ENCODE measurements at places on chromosomes 1 and 21.

DNA sequence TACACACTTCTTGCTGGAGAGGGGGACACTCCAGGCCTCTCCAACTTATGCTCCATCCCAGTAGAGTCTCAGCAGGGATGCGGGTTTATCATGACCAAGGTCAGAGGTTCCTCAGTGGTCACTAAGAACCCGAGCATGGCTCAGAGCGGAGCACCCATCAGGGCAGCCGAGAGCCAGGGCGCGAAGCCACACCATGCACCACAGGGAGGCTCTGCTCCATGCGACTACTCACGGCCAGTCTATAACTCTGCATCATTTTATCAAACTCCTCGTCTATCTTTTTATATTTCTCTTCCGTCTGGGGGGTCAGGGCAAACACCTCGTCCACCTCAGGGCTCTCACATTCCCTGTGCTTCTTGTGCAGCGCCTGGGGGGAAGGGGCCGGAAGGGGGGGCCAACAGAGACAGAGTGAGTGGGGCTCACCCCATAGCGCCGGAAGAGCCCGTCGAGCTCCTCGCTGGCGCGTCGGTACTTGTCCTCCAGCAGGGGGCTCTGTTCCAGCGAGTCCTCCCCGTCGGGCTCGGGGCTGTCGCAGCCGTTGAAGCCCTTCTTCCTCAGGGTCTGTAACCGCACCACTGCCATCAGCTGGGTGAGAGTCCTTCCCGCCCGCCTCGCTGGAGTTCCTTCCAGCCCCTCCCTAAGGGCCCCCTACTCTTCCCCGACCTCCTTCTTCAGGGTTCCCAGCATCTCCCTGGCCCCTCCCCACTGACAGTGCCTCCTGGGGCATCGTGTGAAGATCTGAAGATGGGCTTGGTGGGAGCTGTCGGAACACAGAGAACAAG is 20.0 kb downstream of the MEF2D start:
- DNase-seq, result no peak

DNA sequence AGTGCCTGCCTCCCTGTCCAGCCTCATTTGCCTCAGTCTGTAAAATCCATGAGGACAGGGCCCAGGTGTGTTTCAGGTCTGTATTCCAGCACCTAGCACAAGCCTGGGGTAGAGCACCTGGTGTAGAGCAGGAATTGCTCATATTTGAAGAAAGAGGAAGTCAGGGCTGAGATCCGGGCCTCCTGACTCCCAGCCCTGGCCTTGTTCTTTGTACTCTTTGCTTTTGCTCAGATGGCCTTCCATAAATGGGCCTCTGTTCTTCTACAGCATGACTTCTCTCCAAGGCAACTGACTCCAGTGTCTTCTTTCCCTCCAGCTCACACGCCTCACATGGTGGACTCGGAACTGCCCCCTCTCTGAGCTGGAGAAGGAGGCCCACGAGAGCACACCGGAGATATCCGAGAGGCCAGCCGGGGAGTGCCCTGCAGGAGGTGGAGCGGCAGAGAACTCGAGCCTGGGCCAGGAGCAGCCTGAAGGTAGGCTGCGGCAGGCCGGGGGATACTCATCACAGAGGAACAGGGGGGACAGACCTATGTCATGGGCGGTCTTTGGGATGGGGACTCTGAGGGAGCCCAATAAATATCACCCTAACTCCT is 19.7 kb downstream of the SLC5A9 start:
- no peak for DNase-seq

- peak; percentile 9 for DNase-seq
These were observed 116.6 kb upstream of the SYT6 start for GRCh38 chr1:114270282-114270681.

DNA sequence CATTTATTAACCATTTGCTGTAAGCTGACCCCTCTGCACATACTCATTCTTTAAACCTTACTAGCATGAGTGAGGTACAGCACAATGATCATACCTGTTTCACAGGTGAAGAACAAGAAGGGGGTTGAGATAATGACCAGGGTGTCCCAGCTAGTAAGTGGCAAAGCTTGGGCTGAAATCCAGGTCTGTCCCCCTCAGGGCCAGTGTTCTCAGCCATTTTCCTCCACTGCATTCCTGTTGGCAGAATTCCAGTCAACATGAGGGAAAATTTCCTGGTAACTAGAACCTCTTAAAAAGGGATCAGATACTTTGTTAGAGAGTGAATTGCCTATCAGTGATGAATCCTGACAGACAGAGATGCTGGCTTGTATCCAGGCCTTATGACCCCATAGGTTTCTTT is 48.1 kb downstream of the SPATA46 start:
- DNase-seq, result peak; percentile 20

GRCh38 chr1:198084241-198084908 is 72.4 kb upstream of the NEK7 start:
- DNase-seq, result no peak

GRCh38 chr1:147892731-147893214 is 9.8 kb upstream of the GJA8 start:
- DNase-seq, result peak; percentile 61

DNA sequence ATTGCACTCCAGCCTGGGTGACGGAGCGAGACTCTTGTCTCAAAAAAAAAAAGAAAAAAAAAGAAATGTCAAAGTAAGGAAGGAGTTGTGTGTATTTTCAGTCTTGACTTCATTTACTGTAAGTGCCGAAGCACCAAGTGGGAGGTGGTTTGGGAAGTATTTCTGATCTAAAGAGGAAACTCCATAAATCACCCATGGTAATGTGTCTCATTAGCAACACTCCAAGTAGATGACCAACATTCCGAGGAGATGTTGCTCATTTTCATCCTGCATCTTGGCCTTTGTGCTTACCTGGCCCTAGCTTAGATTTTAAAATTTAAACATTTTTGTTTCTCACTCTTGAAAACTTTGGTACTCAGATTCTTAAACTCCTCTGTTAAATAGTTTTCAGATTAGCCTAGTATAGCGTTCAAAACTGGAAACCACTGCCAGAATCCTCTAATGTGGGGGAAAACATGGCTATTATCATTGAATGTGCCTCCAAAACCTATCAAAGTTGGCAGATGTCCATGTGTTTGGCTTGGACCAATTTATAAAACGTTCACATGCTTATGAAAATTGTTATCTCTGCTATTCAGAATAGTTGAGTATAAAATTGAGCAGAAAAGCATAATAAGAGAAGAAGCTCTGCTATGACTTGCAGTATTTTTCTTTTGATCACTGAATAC is 110.4 kb downstream of the NFIA start:
- DNase-seq, result no peak

DNA sequence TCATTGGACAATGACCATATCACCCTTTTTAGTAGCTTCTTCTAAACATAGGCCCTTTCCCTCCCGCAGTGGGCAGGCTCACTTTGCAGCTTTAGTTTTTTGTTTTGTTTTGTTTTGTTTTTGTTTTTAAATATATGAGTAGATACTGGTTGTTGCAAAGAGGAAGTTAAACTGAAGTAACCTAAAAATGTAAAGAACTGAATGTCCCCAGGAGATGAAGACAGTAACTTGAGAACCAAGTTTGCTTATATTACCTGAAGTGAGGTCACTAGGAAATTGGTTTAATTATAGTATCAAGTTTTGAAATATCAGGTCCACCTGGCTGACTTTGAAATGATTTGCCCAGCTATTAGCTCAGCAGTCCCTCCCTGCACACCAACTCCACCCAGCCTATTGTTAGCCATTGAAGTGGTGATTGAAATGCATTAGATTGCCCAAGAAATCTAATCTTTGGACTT is 18.2 kb downstream of the SMAP2 start:
- DNase-seq, result no peak

Measured in renal cortical epithelial cell (primary cell).